ENCODE measurements at places on chromosomes 5 and 9.

DNA sequence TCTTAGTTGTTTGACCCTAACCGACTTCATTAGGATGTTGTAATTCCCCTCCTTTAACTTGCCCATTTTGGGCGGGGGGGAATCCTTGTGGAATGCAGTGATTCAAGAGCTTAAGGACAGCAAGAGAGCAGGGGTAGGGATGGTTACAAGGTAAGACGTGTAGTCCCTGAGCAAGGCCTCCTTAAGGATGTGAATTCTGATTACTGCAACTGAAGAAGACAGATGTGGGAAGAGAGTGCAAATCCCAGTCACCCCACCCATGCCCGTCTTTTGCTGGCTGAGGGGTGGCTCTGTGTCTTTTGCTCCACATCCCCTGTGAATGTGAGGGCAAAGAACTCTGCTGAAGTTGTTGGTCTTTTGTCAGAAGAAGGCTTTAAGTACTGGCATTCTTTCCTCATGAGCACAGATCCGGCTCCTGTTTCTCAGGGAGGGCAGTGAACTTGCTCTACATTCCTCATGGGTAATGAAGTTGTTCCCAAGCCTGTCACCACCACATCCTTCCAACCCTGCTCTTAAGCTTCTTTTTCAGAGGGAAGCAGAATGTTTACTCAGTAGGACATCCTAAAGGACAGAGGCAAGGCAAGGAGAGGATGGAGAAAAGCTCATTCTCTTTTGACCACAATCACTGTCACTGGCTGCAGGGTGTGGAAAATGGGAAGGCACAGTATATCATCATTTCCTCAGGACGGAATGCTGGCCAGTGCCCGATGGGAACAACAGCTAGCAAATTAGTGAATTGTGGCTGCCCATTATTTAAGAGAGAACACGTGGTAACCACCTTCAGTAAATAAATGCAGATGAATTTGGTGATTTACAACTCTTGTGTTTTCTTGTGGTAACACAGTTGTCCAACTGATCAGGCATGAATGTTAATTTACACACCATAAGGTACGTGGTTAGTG, 61.5 kb downstream of the RAI14 start:
- peak; percentile 98 for DNase-seq

DNA sequence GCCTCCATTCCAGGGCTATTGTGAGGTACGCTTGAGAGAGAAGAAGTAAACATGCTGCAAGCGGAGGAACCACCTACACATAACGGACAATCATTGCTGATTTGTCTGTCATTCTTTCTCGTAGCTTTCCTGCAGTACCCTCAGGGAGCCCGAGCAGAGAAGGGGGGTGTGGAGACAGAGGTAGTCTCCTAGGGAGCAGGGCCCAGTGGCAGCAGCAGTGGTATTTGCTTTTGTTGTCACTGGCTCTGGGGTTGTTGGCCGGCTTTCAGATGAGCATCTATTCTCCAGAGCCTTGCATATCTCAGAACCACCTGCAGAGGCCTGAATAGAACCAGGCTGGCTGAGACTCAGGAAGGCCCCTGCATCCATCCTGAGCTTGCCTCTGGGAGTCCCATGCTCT, 19.9 kb downstream of the ENHO start:
- no peak for DNase-seq

GRCh38 chr5:151618907-151619306, 27.8 kb upstream of the FAT2 start:
- no peak for DNase-seq

DNA sequence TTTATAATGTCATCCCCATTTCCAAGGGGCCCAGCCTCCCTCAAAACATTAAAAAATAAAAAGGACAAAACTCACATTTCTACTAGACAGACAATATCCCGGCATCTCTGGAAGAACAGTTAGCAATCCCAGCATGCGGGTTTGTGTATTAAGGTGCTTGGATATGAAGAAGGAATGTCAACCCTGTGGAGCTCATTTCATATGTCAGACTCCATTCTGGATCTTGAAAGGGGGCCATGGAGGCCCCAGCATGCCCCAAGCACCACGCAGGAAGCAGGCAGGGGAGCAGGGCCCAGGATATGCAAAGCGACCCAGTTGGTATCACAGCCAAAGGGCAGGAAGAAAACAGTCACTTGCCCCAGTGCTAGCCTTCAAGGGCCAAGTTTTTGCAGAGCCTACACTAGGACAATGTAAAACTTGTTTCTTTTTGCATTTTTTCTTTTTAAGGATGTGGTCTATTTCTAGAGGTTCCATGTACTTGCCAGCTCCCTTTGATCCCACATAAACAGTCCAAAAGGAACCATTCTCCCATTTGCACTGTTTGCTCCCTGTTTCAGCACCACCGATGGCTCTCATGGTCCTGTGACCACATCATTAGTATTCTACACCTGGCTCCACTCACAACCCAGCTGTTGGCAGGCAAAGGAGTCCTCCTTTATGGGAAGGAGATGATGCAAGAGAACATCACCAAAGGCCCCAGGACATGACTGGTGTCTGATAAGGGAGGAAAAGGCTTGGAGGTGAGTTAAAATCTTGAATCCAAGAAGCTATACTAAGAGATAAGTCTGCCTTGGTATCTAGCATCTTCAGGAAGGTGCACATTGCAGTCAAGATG, 58.3 kb downstream of the FGF1 start:
- no peak for DNase-seq

DNA sequence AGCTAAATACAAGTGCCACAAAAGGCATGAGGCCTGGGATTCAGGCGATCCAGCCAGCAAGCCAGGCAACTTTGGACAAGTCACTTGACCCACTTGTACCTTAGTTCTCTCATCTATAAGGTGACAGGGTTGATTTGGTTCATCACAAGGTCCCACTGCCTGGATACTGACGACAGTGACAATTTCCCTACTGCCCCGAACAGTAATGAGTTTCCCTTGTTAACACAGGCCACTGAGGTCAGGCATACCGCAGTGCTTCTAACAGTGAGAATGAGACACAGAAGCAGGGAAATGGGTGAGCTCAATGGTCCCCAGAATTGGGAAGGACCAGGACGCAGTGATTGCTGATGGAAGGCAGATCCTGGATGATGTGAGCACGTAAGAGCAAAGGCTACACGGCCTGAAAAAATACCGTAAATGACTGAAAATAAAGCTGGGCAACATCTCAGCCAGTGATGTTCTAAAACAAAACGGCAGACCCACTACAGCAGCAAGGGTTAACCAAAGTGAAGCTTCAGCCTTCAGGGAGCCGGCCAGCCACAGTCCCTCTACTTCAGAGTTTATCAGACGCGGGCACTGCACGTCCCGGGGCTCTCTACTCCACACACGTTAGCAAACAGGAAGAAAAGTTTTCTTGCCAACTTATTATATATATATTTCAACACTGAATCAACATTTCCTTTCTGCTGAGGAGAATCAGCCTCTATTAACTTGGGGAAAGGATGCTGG, 846 bp downstream of the MGAT1 start:
- no peak for DNase-seq

DNA sequence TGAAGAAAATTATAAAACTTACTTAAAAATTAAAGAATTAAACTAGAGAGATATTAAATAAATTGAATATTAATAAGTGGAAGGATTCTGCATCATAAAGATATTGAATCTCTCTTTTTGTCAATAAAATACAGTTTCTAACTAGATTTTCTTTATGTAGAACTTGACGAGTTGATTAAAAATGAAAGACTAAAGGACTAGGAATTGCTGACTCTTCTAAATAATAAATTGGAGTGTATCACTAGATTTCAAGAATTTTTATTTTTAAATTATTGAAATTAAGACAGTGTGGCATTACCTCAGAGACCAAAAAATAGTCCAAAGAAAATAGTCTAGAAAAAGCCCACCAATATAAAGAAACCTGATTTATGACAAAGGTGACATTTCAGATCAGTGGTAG, 492.4 kb downstream of the CETN3 start:
- no peak for DNase-seq

- DNase-seq: no peak
Measured at GRCh38 chr5:172719211-172719610, 51.8 kb downstream of the DUSP1 start.

- no peak for DNase-seq
Measured at GRCh38 chr9:74770508-74771261, 117.0 kb downstream of the TRPM6 start.

GRCh38 chr5:32595118-32595517, 9.8 kb downstream of the SUB1 start:
- no peak for DNase-seq

DNA sequence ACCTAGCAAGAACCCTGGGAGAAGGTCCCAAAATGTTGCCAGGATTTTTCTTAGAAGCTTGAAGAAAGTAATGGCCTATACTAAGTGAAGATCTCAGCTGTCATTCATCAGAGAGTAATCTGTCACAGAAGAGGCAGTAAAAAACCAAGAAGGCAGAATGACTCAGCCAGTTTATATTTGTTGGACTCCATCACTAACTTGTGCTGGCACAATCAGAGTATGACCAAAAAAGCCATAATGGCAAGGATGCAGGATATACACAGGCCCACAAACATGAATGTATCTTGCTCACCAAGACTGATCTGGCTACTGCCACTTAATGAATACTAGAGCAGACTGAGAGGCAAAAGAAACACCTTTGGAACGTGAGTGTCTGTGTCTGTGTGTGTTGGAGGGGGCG, 104.0 kb upstream of the POU5F2 start:
- DNase-seq: no peak

DNA sequence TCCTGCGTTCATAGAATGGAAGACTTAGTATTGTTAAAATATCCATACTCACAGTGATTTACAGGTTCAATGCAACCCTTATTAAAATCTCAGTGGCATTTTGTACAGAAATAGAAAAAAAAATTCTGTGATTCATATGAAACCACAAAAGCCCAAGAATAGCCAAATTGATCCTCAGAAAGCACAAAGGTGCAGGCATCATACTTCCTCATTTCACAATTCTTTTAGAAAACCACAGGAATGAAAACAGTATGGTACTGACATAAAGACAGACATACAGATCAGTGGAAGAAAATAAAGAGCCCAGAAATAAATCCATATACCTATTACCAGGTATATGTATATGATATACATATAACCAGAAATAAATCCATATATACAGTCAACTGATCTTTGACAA, 86.8 kb upstream of the MEGF10 start:
- DNase-seq: peak; percentile 54

DNA sequence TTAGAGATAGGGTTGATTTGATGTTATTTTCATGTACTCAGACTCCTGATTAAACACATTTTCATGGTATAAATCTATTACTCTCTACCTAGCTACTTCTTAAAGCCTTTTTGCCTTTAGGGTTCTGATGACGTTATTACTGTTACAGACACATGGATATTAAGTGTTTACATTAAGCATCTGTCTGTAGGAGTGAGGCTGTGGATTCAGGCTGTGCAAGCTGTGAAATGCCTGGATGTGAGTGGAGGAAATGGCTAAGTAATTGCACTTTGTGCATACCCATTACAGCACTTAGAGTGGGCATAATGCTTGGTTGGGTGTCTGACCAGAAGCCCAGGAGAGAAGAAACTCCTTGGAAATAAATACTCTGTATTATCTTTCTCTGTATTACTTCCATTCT, 186.8 kb downstream of the SNX18 start:
- DNase-seq: no peak

- DNase-seq: no peak
Measured at GRCh38 chr5:56545016-56545415, 270.3 kb upstream of the MAP3K1 start.

DNA sequence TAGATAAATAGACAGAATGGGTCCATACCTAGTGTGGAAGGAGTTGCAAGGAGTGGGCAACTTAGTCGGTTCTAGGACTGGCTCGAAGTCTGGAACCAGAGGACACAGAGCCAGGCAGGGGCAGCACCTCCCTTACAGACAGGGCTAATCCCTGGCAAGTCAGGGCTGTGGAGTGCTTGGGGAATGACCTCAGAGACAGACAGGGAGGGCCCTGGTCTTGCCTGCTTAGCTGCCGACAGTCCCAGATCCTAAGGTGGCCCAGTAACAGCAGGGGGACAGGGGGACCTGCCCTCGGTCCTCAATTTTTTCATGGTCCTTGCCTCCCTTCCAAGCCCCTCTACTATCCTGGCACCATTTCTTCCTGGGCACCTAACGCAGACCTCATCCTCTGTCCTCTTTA, 222.4 kb upstream of the TNC start:
- no peak for DNase-seq

GRCh38 chr5:122019919-122020590, 58.0 kb downstream of the LOX start:
- no peak for DNase-seq

DNA sequence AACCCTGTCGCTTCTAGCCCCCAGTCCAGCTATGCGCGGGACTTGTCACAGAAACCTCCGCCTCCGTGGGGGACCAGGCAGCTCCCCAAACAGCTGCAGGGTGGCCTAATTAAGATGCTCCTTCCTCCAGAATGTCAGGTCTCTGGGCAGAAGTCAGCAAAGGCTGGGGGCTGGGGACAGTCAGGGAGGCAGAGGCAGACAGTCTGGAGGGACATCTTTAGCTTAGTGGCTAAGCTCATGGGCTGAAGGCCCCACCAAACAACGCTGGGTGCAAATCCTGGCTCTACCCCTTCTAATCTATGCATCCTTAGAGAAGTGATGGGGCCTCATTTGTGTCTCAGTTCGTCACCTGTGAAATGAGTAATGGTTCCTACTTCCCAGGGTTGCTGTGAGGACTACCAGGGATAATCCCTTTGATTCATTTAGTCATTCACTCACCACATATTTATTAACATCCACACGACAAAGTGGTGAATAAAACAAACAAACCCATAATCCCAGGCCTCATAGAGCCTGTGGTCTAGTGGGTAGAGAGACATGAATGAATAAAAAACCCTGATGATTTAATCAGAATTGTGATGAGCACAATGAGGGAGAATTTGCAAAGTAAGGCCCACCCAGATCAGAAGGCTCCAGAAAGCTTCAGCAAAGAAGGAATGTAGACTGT, 20.2 kb upstream of the MED27 start:
- no peak for DNase-seq

DNA sequence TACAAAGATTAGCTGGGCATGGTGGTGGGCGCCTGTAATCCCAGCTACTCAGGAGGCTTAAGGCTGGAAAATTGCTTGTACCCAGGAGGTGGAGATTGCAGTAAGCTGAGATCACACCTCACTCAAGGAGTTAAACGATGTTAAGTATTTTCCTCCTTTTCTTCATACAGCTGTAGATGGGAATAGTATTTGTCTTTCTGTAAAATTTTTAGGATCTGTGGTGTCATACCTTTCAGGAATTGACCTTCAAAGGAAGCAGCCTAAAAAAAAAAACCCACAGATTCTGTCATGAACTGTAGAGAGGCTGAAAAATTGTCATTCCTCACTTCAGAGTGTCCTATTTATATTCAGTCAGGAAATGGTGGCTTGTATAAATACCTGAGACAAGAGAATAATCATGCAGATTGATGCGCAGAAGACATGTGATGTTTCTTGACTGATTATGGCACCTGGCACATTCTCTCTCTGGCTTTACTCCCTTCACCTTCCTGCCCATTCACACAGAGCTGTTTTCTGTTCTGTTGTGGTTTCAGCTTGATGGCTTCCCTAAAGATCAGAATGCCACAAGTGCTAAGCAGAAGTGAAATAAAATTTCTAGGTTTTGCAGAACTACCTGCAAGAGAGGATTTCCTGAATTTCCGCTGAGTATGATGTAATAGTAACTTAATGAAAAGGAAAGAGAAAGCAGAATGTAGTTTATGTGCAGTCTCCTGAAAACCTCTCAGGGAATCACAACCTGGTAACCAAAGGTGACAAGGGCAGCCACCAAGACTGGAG, 3.8 kb downstream of the IFNA1 start:
- no peak for DNase-seq
